AG04450 (cell line): ENCODE measurements at places on chromosomes 12 and 14.

DNA sequence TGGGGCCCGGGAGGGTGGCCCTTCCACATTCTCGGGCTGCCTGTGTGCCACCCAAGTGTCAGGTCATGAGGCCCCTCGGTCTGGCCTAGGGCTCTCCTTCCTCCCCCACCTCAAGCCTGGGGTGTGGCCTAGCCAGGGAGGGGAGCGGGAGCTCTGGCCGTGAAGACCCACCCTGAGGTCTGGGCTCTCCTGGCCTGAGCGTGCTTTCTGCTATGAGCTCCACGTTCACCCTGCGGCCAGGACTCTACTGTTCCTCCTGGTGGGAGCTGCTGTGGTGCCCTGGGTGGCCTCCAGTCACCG, 12.0 kb downstream of the PACS2 start:
- no peak for DNase-seq

GRCh38 chr12:79233341-79233781, 368.8 kb downstream of the SYT1 start:
- DNase-seq, result no peak

DNA sequence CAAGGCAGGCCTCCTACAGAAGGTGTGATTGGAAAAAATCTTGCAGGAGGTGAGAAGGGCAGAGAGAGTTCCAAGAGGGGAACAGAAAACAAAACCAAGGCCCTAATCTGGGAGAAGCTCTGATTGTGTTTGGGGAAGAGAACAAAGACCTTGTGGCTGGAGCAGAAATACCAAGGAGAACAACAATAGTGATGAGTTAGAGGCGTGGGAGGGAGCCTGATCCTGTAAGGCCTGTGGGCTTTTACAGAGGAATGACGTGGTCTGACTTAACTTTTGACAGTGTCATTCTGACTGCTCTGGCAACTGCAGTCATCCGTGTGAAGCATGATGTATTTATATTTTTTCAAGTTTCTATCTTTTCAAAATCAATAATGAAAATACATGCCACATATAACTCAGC, 200.6 kb downstream of the ANO4 start:
- no peak for DNase-seq

DNA sequence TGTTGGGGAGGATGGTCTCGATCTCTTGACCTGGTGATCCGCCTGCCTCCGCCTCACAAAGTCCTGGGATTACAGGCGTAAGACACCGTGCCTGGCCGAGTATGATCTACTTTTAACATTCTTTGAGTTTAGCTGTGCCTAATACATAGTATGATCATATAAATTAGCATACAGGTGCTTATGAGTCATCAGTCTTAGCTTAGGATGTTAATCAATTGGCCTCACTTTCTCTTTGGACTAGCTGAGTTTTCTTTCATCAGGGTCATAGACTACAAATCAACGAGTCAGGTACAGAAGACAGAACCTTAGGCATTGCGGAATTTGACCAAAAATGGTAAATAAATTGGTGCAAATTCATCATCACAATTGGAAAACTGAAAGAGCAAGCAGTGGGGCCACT, 2.2 kb downstream of the SLC25A21 start:
- DNase-seq, result no peak

DNA sequence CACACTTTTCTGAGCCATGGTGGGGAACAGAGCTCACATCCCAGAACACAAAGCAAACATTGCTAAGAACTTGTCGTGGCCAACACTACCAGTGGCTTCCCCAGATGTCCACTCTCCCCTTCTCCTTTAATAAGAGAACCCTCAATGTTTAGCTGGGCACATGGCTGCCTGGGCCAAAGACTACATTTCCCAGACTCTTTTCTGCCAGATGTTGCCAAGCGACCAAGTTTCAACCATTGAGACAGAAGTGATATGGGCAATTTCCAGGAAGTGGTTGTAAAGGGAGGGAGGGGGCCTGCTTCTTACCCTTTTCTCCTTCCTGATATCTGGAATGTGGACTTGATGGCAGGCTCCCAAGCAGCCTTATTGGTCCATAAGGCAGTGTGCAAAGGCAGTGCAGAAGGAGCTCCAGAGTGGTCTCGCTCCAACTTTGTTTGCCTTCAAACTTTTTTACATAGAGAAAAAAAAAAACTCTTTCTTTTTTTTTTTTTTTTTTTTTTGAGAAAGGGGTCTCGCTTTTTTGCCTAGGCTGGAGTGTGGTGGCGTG, 24.9 kb upstream of the JDP2 start:
- DNase-seq, result no peak

DNA sequence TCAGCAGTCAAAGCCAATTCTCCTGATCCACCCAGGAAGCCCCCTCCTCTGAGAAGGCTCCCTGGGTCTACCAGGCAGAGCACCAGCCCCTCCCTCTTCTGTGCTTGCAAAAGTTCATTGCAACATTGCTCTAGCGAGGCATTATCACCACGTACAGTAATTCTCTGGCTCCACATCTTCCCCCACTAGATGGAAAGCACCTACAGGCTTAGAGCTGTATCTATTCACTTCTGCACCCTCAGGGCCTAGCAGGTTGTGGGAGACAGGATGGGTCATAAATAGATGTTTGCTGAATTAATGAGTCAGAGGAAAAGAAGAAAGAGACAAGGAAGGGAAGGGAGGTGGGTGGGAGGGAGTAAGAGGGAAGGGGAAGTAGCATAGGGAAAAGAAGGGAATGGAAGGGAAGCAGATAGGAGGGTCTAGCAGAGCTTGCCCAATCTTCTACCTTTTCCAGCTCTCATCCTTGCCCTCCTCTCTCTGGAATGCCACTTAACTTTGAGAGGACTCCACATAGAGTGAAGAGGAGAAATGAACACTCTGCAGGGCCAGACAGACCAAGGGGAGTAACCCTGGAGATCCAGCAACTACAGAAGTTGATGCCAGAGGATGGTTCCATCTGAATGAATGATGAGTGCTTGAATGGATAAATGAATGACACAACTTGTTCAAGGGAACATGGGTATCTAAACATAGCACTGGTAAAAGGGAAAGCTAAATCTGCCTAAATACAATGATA, 42.0 kb upstream of the NT5DC3 start:
- no peak for DNase-seq

DNA sequence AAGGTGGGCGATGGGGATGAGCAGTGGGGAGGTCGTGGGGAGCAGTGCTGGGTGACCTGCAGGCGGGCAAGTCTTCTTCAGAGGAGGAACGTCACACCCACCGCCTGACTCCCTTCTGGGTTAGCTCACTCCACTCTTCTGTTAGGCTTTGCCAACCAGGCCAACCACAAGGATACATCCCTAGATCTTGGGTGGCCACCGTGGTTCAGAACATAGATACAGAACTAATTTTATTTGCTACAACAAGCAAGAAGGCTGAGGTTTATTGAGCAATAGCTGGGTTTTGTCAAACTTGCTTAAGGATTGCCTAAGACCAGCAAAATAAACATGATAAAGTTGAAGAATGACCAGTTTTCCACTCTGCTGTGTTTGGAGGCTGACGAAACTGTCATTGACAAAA, 109.4 kb downstream of the DACT1 start:
- peak; percentile 49 for DNase-seq

DNA sequence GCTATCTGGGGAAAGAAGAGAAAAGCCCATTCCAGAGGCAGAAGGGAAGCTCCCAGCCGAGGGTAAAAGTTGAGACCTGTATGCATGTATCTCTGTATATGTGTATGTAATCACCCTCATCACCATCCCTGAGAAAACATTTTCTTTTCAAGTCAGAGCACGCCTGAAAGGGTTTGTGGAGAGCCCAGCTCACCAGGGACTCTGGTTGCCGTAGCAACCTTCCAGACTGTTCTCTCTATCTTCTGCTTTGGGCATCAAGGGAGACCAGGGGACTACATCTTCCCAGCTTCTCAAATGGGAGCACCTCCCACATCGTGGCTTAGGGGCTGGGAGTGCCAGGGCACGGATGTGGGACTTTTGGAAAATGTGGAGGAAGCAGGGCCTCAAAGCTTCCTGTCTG, 93.5 kb downstream of the GALNT8 start:
- DNase-seq, result no peak

GRCh38 chr14:99156090-99156425, 115.9 kb downstream of the BCL11B start:
- DNase-seq, result no peak

DNA sequence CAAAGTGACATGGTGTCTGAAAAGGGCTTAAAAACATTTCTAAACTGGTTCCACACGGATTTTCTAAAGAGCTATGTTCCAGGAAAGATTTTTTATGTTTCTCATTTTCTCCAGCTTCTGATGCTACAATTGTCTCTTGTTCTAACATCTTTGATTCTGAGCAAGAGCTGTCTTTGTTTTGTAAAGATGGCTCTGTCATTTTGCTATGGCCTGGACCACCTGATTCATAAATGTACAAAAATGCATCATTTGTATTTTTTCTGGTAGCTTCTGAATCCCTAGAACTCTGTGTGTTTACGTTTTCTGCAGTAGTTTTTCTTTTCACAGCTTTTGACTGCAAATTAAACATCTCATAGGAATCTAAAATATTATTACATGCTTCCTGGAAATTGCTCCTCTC, 3.2 kb downstream of the MLH3 start:
- DNase-seq, result no peak

DNA sequence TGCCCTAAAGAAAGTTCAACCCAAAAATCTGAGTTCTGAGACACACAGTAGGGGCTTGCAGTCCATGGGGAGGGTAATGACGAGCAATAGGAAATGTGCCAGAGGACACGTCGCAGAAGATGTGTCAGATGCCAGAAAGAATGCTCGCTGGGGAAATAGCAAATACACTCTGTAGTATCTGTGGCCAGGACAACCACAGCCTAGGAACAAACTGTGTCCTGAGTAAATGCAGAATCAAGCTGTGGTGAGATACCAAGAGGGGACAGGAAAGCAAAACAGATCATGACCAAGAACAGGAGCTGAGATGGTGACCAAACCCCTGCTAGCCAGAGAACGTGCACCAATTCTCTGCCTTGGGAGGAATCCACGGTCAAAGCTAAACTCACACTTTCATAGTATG, 9.1 kb downstream of the CRACR2A start:
- DNase-seq, result no peak

- no peak for DNase-seq
Measured at GRCh38 chr14:75370416-75371205, 57.2 kb upstream of the JDP2 start.

DNA sequence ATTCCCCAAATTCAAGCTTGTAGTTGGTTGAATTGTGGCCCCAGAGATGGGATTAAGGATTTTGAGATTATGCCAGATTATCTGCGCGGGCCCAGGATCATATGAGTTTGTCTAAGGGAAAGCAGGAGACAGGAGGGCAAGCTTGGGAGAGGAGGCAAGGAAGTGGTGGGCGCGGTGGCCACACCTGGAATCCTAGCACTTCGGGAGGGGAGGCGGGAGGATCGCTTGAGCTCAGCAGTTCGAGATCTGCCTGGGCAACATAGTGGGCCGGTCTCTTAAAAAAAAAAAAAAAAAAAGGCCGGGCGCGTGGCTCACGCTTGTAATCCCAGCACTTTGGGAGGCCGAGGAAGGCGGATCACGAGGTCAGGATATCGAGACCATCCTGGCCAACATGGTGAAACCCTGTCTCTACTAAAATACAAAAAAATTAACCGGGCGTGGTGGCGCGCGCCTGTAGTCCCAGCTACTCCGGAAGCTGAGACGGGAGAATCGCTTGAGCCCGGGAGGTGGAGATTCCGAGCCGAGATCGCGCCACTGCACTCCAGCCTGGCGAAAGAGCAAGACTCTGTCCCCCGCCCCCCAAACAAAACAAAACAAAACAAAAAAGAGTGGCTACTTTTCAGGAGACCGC, 881 bp upstream of the PUS1 start:
- DNase-seq, result no peak

DNA sequence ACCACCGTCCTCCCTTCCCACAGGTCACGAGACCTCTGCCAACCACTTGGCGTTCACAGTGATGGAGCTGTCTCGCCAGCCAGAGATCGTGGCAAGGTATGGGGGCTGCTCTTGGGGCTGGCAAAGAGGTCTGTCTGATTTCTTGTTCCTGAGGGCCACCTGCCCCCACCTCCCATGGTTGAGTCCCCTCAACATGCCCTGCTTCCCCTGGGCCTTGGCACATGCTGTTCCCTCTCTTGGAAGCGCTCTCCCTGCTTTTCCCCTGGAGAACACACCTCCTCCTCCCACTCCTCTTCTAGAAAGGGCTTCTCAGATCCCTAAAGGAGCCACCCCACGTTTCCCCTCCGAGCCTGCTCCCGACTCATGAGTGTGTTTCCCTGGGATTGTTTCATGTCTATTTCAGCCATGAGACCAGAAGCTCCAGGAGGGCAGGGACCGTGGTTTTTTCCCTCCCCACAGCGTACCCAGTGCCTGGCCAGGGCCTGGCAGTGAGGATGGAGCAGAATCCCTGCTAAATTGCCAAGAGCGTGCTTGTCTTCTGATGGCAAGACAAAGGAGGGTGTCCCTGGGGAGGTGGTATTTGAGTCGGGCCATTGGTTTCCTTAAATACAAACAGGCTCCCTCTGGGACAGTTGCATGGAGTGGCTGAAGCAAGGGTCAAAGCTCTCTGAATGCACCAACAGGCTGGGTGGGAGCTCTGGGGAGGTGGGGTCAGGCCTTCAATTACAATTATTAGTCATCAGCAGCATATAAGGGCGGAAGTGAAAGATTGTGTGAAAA, 34.1 kb downstream of the CYP46A1 start:
- no peak for DNase-seq

DNA sequence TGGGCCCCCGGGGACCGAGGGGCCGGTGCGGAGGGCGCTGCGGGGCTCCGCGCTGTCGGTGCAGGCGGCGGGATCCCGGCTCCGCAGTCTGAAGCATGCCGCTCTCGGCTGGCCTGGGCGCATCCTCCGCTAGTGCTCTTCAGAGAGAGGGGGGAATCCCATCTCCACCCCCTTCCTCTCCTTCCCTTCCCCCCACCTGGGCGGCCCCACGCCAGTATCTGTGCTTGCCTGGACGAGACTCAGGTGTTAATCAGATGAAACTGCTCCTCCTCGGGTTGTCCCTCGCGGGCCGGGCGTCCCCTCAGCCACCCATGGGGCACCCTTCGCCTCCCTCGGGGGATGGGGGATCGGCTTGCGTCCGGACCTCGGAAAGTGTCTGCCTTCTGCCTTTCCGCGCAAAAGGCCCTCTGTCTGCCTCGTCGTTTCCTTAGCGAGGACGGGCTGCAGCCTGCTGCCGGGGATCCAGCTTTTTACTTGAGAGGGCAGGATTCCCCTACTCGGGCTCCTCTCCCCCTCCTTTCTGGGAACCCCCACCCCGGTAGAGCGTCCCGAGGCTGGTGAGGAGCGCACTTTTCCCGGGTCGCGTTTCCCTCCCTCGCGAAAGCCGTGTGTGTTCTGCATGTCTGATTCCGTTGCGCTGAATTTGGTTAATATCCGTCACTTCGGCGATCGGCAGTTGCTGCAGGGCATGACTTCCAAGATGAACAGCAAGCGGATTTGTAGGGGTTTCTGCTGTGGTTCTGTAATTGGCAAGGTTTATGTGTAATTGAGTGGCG, 1.1 kb downstream of the GPHN start:
- no peak for DNase-seq

DNA sequence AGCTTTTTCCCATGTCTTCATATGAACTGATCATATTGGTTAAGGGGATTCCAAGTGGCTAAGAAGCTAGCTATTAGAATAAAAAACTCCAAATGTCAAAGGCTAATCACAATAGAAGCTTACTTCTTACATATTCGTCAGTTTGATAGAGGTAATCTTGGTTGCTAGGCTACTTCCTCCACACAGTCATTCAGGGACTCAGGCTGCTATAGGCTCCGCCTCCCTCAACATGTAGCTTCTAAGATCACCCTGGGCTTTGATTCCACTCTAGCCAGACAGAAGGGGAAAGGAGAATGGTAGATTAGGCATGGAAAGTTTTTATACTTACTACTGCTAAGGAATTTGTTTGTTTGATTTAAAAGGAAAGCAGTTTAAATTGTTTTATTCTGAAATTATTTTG, 207.9 kb downstream of the EFCAB11 start:
- DNase-seq, result no peak
